ENCODE measurements at places on chromosomes 2 and 18.

DNA sequence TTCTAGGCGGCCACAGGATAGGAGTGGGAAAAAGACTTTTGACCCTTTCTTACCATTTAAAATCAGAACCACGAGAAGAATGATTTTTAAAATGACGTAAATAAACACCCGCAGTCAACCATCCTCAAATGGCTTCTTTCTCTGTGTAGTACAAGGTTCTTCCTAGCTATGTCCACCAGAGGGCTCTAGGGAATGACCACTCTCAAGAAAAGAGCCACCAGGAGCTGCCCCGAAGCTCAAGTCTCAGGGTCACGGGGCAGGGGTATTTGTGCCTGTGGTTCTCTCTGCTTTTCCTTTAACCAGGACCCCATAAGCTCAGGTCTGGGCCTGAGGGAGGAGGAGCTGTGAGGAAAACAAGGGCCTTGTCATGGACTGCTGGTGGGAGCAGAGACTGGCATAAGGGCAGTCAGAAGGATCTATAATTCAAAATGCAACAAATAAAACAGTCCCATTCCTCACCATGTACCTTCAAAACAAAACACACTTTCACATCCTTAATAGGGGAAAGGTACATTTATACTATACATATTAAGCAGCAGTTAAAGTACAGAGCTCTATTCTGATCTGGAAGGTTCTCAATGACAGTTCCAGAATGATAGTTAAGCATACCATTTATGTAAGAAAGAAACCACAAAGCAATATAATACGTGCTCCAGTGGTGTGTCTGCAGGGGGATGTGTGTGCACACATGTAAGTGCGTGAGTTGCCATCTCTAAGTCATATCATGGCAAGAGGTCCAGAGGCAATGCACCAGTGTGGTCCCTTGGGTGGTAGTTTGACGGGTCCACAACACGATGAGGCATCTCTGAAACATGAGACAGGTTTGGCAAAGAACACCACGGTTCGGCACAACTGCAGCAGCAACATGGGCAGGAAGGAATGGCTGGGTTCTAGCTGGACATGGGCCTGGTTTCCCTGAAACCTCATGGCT lies 18.6 kb downstream of the LYPD1 start:
- no peak for DNase-seq

DNA sequence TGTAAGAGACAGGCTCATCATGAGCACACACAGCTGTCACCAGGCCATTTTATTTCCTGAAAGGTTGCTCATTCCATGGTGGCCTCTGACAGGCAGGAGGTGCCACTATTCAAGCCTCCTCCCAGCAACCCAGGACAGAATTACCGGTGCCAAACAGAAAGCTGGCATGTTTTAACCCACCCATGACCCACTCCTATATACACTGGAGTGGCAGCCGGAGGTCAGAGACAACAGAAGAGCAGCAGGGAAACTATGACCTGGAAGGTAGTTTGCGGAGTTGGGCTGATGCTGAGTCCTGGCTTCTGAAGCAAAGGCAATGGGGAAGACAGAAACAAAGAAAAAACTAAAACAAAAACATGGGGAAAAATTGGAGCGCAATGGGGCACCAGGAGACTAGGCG lies 2.3 kb downstream of the RFTN2 start:
- DNase-seq, result no peak

GRCh38 chr2:109375131-109375561 lies 238.6 kb downstream of the SEPTIN10 start:
- DNase-seq, result no peak

DNA sequence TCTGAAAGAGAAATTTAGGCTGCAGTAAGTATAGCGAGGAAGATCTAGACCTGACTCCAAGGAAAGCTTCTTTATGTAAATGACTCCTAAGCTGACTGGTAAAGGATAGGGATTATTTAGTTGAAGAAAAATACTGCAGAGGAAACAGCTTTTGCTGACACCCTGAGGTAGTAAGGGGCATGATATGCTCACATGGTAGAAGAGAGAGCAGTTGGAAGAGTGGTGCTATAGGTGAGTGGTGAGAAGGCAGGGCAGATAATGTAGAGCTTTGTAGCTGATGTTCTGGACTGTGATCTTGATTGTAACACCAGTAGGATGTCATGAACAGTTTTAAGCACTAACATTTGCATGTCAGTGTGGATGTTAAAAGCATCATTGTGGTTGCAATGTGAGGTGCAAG lies 639.1 kb upstream of the SLC39A10 start:
- DNase-seq, result no peak

DNA sequence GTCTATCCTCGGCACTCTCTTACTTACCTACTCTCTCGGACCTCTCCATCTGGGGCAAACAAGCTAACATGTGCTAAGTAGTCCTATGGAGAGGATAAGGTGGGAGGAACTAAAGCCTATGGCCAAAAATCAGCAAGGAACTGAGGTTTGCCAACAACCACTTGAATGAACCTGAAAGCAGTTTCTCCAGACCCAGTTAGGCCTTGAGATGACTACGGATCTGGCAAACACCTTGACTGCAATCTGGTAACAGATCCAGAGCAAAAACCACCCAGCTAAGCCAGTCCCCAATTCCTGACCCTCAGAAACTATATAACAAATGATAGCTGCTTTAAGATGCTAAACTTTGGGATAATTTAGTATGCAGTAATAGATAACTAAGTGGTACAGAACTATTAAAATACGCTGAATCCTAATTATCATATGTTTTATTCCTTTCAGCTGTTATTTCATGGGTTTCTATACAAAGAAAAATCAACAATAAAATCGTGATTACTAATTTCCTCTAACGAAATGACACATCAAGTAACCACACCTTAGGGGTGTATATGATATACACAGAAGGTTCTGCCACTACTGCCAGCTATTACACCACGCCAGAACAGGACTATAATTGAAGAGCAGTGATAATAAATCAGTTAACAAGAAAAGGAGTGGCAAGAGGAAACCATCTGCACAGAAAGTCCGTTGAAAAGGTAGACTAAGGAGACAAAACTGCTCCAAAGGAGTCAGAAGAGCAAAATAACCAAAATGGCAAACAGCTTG lies 3.2 kb downstream of the FARSB start:
- no peak for DNase-seq

Measured in HS-5 (cell line).